ENCODE measurements at places on chromosomes 5 and 9.

DNA sequence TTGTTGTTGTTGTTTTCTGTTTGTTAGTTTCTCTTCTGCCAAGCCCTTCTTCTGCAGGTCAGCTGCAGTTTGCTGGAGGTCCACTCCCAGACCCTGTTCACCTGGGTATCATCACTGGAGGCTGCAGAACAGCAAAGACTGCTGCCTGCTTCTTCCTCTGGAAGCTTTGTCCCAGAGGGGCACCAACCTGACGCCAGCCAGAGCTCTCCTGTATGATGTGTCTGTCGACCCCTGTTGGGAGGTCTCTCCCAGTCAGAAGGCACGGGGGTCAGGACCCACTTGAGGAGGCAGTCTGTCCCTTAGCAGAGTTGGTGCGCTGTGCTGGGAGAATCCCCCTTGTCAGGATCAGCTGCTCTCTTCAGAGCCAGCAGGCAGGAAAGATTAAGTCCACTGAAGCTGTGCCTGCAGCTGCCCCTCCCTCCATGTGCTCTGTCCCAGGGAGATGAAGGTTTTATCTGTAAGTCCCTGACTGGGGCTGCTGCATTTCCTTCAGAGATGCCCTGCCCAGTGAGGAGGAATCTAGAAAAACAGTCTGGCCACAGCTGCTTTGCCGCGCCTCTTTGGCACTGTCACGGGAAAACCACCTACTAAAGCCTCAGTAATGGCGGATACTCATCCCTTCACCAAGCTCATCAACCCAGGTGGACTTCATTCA lies 299.2 kb downstream of the EDIL3 start:
- no peak for DNase-seq

DNA sequence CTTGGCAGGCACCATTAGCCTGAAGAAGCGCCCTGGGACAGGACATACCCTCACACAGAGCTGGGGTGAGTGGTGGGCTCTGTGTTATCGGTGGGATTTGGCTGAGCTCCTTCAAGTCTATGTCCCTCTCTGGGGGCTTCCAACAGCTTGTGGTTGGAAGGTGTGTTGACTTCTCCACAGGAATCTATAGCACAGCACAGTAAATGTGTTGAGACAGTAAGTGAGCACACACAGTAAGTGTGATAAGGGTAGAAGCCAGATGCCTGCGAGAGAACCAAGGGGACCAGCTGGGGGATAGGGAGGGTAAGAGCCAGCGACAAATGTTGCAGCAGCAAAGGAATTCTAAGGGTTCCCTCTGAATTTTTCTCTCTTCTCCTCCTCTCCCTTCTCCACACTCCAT lies 448.0 kb downstream of the KDM4C start:
- DNase-seq = no peak

GRCh38 chr9:106632621-106633020 lies 230.3 kb upstream of the ZNF462 start:
- DNase-seq = no peak

- no peak for DNase-seq
These were observed 80.7 kb downstream of the HAPLN1 start for GRCh38 chr5:83639911-83640310.

DNA sequence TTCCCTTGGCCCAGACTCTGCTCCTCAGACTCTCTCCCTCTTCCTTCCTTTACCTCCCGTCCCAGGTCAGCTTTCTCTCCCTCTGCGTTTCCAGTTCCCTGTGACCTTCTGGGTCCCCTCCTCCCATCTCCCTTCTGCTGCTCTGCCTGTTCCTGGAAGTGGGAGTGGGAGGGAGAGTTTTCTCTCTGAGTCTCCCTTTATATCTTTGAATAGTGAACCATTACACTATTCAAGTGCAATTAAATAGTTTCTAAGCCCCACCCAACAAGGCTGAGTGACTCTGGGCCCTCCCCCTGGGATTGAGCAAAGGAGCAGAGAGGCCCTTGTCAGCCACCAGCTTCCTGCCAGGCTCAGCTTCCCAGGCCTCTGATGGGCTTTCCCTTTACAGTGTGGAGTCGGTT lies 34.8 kb downstream of the THBS4 start:
- DNase-seq = no peak

GRCh38 chr9:79574136-79574535 lies 2.4 kb downstream of the TLE4 start:
- DNase-seq = no peak

DNA sequence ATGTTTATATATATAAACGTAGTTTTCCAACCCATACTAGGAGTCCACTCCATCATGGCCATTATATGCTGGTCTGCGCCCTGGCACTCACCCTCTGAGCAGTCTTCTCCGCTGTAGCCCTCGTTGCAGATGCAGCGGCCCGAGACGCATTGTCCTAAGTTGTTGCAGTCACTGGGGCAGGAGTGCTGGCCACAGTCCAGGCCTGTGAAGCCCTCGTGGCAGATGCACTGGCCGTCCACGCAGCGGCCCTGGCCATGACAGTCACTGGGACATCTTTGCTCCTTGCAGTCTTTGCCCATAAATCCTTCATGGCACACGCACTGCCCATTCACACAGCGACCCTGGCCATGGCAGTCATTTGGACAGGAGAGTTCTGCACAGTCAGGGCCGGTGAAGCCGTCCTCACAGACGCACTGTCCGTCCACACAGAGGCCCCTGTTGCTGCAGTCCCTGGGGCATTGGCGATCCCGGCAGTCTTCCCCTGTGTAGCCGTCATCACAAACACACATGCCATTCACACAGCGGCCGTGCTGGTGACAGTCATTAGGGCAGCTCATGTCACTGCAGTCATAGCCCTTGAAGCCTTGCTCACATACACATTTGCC lies 32.1 kb downstream of the TNC start:
- no peak for DNase-seq

DNA sequence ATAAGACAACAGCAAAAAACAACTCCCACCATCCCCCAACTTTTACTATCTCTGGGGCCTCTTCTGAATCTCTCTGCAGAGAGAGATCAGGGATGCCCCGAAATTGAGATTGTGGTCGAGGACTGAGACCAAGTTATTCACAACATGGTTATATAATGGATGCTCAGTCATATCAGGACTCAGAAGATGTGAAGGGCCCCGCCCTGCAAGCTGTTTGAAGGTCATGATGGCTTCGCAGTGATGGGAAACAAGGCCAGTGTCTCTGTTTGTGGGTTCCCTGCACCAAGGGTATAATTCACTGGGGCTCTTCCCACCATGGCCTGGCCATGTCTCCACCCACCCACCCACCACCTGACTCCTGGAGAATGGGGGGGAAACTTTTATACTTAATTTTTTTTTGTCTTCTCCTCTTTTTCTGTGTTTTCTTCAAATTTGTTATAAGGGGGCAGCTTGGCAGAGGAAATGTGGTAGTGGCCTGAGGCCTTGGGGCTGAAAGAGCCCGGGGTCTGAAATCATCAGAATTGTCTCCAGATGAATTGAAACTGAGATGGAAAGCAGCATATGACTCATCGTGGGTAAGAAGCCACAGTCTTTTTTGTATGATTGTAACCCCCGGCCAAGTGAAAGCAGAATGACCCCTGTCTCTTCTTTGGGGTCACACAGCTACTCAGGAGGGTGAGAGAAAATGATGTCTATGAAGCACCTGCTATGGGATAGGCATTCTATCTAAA lies 15.0 kb upstream of the TEX48 start:
- no peak for DNase-seq

DNA sequence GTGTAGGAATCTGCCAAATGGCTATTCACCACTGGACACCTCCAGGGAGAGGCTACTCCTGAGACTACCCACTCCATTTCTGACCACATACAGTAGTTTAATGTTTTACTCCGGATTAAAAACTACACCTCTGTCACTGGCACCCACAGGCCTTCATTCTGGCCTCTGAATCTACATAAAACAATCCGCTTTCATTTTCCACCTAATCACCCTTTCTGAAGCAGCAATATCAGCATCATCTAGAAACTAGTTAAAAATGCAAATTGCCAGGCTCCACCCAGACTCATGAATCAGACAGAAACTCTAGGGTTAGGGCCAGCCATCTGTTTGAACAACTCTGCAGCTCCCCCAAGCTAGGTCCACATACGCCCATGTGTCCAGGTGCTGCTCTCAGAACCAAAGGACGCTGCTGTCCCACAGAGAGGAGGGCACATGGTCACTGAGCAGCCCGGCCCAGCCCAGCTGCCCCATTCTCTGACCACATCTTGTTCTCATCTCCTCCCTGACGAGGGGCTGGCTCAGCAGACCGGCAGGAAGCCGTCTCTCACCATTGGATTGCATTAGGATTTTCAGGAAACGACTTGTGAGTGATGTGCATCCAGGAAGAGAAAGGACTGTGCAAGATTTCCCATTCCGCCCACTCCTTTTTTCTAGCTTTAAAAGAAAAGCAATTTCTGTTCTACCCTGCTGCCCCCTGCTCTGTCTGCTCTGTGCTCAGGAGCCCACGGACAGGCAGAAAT lies 34.7 kb downstream of the ADAM19 start:
- DNase-seq = peak; percentile 38

- DNase-seq = no peak
These were observed 60.3 kb downstream of the SNX30 start for GRCh38 chr9:112810696-112811490.

- peak; percentile 67 for DNase-seq
These were observed 21.6 kb downstream of the TJP2 start for GRCh38 chr9:69195668-69196067.

GRCh38 chr9:109717342-109717741 lies 62.7 kb upstream of the PALM2AKAP2 start:
- no peak for DNase-seq

- no peak for DNase-seq
These were observed 166.5 kb upstream of the SLC12A2 start for GRCh38 chr5:127916885-127917573.

- no peak for DNase-seq
These were observed 67.2 kb upstream of the IFNE start for GRCh38 chr9:21549251-21549765.

DNA sequence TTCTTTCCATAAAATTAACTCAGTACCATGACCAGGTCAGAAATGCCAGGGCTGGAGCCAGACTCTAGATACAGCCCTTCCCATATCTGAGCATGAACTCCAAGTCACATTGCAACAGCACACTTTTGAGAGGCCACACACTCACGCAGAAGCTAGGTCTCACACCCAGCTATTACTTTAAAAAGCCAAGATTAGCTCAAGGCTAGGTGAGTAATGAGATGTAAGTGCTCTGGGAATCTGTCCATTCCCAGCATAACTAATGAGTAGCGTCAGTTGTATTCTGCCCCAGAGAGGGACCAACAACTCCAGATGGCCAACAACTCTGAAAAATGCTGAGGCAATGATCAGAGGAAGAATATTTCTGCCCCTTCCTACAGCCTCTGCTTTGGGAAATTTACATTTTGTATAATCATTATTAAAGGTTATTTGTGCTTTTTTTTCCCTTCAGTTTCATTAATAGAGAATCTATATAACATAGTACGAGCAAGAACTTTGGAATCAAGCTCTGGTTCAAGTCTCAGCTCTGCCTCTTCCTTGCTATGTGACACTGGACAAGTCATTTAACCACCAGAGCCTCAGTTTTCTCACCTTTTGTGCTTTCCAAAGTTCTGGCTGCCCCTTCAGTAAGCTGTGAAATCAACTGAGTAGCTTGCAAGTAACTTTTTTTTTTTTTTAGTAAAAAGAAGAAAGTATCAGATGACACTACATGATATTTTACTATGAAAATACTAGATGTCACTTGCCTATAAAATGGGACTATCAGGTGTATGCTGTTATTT lies 118.3 kb downstream of the NR6A1 start:
- DNase-seq = no peak

- DNase-seq = no peak
These were observed 904.7 kb downstream of the TLE1 start for GRCh38 chr9:80784647-80785046.

DNA sequence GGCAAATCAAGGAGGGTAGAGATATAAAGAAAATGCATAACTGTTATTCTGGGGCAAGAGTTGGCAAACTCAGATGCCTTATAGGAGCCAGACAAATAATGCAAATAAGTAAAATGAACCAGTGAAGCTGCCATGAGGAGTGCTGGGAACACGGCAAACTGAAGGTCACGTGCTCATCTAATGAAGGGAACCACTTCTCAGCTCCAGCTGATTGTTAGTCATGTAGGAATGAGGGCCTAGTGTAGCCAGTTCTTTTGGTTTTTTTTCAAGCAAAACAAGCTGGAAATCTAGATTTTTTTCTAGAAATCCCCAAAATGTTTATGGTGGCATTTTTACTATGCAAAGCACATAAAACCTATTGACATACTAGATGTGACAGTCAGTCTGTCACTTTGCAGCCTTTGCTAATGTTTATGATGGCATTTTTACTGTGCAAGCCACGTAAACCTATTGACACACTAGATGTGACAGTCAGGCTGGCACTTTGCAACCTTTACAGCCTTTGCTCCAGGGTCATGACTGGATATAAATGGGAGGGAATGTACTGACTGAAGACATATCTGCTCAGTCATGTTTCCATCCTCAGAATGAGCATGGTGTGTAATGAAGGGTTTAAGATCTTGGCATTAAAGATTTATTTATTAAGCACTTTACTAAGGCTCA lies 39.4 kb downstream of the RUSC2 start:
- no peak for DNase-seq

GRCh38 chr9:16868701-16869100 lies 1.8 kb downstream of the BNC2 start:
- no peak for DNase-seq

- DNase-seq = no peak
These were observed 111.1 kb downstream of the PAM start for GRCh38 chr5:102866237-102866600.

DNA sequence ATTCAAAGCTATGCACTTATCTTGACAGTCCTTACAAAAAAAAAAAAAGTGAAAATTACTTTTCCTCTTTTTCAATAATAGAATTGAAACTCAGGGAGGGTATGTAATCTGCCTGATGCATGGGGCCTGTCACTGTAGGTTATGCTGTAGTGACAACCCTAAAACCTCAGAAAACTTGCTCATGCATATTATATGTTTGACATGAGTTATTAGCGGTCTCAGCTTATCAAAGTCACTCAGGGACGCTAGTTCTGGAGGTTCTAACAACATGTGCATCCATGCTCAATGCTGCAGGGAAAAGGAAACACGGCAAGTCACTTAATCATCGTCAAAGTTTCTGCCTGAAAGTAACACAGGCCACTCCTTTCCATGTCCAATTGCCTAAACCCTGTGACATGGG lies 78.4 kb upstream of the TMEM252 start:
- DNase-seq = no peak

- no peak for DNase-seq
These were observed 143.7 kb downstream of the TRIO start for GRCh38 chr5:14286574-14287421.

DNA sequence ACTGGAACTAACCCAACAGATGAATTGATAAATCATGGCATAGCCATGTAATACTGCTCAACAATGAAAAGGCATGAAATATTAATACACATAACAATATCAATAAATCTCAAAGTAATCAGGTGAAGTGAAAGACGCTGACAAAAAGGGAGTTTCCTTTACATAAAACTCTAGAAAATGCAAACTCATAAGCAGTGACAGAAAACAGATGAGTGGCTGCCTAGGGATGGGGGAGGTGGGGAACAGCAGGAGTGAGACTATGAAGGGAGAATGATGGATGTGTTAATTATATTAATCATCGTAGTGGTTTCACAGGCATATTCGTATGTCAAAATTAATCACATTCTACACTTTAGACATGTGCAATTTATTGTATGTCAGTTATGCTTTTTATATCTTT lies 59.8 kb upstream of the SHC3 start:
- DNase-seq = no peak
